ENCODE measurements at places on chromosomes 12 and 14.

DNA sequence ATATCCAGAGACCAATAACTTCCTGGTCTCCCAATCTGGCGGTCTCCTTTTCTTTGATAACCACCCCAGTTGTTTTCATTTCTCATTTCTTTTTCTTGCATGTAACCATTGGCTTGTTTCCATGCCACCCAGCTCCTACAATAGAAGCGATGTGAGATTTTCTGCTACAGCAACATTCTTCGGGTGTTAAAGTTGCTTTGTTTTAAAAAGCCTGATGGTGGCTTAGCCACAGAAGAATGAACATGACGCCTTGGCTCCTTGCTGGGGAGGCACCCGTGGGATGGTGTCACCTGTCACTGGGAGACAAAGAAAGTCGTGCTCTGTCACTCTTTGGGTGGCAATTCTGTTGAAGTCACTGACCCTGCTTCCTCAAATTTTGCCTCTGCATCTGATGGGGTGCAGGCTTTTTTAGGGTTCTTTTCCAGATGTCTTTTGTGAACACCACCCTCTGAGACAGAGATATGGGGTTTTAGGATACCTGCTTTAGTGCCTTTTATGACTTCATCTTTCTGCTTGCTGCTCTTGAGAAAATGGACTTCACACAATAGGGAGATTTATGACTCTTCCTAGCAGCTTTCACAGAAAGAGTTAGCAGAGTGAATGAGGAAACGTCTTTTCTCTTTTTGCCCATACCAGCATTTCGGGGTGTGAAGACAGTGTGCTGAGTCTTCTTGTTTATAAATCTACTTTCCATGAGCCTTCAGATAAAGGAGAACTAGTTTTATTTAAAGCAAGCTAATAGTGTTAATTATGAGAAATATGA, 265.3 kb upstream of the TBX3 start:
- DNase-seq: no peak

DNA sequence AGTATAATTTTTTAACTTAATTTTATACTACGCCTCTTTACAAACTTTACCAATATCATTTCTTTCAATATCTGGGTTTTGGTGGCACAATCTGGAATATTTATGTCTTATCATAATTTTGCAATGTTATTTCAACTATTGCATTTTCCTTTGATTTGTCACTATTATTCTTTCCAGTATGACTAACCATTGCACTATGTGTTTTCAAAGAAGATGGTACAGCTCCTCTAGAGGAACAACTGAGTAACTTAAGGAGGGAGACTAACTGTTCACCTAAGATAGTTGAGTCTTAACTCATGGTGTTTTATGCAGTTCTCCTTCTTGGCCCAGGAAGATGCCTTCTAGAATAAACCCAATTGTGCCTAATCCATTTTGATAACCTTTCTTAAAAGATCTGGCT, 60.5 kb upstream of the KIF21A start:
- DNase-seq: no peak

DNA sequence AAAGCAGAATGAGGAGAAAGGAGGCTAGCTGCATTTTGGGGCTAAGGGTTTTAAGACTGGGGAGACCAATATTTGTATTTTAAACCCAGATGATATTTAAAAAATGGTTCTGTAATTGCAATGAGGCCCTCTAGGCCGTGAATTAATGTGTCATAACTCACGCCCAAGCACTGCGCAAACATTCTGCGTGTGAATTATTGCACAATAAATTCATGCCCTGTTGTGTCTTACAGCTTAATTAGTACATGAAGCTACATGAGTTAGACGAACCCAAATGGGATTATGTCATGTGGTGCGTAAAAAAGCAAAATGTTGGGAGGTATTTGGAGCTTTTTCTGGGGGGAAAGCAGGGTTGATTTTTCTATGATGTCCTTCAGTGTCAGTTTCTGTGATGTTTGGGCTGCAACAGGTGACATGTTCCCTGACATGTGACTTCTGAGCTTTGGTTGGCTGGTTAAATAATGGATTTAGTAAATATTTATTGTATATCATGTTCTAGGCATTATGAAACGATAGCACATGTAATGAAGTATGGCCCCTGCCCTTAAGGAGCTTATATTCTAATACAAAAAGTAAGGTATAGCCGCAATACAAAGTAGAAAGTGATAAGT, 30.4 kb upstream of the CISTR start:
- DNase-seq: no peak

DNA sequence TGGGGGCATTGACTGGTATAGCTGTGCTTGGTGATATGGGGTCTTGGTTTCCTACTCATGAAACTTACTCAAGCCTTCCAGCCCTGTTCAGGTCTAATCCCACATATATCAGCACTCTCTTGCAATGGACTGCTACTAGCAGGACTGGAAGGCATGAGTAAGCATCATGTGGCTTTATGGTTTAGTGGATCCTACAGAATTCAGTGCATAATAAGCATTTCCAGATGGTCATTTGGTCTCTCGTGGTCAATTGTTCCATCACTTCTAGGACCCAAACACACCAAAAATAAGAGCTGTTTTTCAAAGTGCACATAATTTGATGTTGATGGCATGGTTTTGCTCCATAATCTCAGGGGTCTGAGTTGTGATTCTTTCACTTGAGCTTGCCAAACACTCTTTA, 114.4 kb downstream of the LMNTD1 start:
- DNase-seq: no peak

DNA sequence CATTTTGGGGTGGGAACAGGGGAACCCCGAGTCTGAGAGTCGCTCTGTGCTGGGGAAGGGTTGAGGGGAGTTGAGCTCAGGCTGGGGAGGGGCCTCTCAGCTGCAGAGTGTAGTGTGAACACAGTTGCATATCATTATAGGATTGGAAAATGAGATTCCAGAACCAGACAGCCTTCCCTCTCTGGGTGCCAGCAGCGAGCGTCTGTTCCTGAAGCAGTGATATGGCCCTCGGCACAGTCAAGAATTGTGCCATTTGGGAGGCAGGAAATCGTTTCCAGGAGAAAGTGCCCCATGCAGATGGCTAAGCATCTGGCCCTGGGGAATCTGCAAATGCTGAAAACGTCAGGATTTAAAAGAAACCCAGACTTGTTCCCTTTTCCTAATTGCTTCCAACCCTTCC, 70.4 kb upstream of the SFSWAP start:
- DNase-seq: no peak

DNA sequence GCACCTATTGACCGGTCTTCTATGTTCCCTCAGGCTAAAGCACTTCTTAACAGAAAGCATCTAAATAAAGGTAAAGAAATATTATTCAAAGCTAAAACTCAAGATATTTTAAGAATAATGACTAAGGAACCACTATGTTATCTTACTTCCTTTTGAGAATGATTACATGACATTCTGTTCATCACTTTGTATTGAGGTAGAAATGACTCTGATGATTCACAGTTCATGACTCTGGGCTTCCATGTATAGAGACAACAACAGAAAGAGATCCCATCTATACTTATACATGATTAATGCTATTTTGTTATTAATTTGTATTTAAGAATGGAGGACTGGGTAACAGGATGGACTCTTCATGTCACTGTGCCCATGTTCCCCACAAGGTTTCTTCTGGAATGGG, 218.3 kb upstream of the OR4E1 start:
- DNase-seq: no peak

DNA sequence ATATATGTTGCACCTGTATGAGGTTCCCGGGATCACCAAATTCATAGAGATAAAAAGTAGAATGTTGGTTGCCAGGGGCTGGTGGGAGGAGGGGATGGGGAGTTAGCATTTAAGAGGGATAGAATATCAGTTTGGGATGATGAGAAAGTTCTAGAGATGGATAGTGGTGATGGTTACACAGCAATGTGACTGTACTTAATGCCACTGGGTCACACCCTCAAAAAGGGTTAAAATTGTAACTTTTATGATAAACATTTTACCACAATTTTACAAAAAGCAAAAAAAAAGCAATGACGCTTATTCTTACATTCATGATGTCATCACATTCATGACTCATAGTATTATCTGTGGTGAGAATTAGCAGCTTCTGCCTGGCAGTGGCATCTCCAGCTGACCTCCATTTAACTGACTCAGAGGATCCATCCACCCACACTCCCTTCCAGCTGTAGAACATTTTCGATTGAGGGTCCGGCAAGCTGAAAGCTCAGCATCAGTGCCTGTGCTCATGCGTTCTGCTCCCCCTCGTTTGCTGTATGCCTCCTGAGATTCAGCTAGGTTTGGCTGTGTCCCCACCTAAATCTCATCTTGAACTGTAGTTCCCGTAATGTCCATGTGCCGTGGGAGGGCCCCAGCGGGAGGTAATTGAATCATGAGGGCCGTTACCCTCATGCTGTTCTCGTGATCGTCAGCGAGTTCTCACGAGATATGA, 64.8 kb upstream of the TMEM260 start:
- DNase-seq: no peak

DNA sequence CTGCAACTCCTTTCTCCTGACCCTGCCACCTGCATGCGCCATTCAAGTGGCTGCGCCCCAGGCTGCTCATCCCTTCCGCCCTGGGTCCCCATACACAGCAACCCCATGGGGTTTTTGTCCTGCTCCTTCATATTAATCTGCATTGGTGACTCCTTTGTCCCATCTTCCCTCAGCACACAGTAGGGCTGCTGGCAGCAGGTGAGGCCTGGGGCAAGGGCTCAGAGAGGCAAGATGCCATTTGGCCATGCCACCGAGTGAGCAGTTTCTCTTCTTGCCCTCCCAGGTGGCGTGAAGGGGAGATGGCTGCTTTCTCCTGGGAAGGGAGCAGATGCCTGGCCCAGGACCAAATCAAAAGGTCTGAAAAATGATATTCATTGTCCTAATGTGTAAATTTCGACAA, 9.1 kb downstream of the RTL1 start:
- DNase-seq: no peak

DNA sequence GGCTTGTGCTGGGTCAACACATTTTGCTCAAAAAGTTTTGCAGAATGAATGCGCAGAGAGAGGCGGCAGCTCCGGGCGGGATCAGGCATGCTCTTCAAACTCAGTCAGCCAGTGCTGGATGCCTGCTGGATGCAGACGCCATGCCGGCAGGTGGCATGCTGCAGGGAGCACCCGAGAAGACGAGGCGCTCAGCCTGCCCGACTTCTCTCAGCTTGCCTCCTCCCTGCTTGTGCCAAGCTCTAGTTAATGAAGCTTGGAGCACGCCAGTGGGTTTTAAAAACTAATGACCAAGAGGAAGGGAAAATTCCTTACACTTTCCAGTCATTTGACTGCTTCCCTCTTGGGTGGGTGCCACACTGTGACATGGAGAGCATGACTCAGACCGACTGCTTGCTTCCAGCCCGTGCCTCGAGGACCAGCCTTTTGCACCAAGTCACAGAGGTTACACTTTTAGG, 39.8 kb downstream of the SLC24A4 start:
- DNase-seq: no peak

DNA sequence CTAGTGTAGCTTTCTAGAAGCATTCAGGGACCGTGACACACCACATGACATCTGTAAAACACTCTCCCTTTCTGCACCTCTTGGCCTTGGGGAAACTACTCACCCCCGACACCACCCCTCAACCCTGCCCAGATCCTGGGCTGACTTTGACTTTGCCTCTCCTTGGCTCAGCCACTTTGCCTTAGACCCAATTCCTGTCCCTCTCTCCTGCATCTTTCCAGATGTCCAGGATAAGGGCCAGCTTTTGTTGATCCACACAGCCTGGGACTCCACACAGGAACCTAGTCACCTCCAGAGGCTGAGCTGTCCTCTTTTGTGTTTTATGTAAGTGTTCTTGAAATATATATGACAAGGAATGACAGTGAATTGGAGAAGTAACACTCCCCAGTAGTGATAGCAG, 153.7 kb upstream of the PLXNC1 start:
- no peak for DNase-seq

DNA sequence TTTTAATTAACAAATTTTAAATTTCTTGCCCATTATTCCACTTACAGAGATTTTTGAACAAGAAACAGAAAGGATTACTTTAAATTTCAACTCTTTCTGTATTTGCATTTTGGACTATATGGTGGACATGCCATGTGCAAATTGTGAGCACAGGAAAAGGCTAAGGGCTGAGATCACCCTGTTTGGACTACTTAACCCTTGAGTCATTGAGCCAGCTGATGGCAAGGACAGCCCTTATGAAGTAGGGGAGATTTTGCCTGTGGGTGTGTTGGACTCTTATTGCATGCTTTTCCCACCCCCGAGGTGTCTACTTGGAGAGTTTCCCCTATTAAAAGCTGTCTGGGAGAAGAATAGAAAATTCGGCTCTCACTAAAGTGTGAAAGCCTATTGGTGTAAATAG, 17.2 kb downstream of the DERA start:
- DNase-seq: no peak

- no peak for DNase-seq
Observed at GRCh38 chr12:85641796-85642195, 194.4 kb downstream of the RASSF9 start.

GRCh38 chr14:69260861-69261564, 1.1 kb downstream of the GALNT16 start:
- peak; percentile 20 for DNase-seq

- DNase-seq: no peak
Observed at GRCh38 chr12:8698879-8699278, 1.1 kb downstream of the RIMKLB start.

DNA sequence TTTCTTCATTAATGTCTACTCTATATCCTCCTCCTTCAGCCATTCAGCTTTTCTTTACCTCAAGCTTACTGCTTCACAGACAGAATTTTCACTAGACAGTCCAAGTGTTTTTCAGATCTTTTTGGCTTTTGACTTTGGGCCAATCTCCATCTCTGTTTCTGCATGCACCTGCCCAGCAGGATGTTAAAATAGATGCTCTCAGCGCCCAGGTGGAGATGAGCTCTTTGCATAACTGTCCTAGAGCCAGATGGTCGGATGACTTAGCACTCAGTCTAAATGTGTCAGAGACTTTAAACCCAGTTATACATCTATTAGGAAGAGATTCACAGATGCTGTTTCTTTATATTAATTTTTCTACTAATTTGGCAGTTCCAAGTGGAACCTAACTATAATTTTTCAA, 80.3 kb upstream of the SSTR1 start:
- no peak for DNase-seq

GRCh38 chr12:116628989-116629388, 69.8 kb downstream of the MAP1LC3B2 start:
- DNase-seq: no peak

GRCh38 chr14:39681782-39682399, 249.7 kb upstream of the FBXO33 start:
- DNase-seq: no peak

- DNase-seq: no peak
Observed at GRCh38 chr12:122275459-122275858, 9.2 kb upstream of the VPS33A start.

GRCh38 chr14:23091294-23092225, 3.4 kb downstream of the ACIN1 start:
- no peak for DNase-seq

GRCh38 chr12:26272851-26273250, 77.5 kb downstream of the SSPN start:
- DNase-seq: no peak

Data from stimulated activated CD4-positive, alpha-beta T cell treated with anti-CD3 and anti-CD28 coated beads, Interleukin-1b, Interleukin-23, amount 100 ng/mL, for 1 hour (primary cell).